DMS 273 treated with DMSO at 0.1 percent for 48 hours (cell line): ENCODE measurements at places on chromosomes 11 and 22.

DNA sequence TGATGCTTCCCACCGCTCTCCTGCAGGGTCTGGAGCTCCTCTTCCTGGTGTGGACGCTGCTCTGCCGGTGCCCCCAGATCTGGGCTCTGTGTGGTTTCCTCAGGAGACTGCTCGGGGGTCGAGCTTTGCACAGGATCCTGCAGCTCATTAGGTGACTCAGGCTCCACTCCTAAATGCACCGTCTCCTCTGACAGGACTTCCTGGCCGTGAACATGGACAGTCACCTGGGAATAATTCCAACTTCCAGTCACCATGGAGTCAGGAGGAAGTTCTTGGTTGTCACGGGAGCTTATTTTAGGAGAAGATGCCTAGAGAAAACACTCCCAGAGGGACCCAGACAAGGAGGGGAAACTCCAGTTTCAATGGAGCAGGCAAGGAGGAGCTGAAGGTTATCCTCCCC is 11.9 kb downstream of the ZNF202 start:
- no peak for DNase-seq

DNA sequence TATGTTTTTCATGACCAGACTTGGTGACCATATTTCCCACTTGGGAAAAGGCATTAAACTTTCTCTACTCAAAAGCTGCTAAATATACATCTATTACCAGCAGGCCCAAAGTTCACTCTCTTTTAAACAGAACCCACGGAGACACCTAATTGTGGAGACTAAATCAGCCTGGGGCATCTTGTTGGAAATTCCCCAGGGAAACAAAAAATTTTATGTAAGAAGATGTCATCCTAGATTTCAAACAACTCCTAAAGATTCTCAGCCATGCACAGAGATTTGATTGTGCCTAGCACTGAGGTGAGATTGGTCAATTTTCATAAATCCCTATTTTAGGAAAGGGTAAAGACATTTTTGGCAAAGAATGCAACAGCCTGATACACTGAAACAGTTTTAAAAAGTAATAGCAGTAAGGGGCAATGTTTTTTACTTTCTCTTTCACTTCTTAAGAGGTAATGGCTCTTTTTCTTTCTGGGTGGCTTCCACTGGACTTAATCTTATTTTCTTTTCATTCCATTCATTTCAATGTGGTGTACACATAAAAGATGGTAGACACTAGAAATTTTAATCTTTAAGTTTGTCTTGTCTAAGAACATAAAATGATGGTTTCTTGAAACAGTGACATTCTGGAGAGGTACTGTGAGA is 9.6 kb downstream of the OR52N2 start:
- DNase-seq: no peak

DNA sequence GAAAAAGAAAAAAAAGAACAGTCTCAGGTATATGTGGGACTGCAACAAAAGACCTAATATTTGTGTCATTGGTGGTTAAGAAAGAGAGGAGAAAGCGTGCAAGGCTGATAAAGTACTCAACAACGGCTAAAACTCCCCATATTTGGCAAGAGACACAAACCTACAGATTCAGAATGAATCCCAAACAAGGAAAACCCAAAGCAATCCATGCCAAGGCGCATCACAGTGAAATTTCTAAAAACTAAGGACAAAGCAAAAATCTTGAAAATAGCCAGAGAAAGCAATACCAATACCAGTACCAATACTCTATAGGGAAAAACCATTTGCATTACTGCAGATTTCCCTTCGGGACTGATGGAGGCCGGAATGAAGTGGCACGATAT is 32.4 kb upstream of the SEPTIN5 start:
- no peak for DNase-seq

GRCh38 chr11:9609841-9610240 is 36.4 kb downstream of the WEE1 start:
- no peak for DNase-seq

DNA sequence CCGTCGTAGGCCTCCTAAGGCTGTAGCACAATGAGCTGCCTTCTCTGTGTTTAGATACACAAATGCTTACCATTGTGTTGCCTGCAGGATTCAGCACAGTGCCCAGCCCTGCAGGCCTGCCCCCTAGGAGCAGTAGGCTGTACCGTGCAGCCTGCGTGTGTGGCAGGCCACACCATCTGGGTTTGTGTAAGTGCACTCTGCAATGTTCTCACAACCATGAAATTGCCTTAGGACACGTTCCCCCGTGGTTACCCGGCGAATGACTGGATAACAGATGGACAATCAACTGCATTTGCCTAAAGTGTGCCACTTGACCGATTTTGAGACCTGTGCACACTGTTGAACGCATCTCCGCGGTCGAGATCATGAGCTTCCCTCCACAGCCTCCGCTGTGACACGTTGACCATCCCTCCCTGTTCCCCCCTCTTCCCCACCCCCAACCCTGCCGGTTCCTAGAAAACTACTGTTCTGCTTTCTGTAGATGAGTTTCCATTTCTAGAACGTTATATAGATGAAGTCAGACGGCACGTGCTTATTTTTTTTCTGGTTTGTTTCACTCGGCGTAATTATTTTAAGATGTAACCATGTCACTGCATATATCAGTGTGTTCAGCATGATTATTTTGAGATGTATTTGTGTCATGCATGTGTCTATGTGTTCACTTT is 22.2 kb upstream of the CTSD start:
- no peak for DNase-seq

- no peak for DNase-seq
Observed at GRCh38 chr22:37545703-37546436, 14.4 kb upstream of the CDC42EP1 start.

GRCh38 chr22:48414651-48415050 is 1413.0 kb downstream of the BRD1 start:
- no peak for DNase-seq

DNA sequence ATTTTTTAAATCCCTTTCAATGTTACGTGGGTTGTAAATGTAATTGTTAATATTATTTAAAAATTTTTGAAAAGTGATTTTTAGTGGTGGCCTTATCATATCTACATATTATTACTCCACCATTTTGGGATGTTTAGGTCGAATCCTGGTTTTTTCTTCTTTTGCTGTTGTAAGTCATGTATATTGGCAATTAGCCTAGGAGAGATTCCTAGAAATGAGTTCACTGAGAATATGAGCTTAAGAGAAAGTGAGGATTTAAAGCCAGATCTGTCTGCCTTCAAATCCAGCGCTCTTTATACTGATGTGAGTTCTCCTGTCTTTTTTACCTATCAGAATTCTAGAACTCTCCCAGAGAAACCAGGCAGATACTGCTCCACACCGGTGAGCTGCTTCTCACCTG is 56.1 kb downstream of the PTPRJ start:
- DNase-seq: no peak

- DNase-seq: no peak
Observed at GRCh38 chr11:107385361-107385981, 72.2 kb downstream of the CWF19L2 start.

GRCh38 chr22:46068593-46069491 is 81.5 kb upstream of the PPARA start:
- DNase-seq: no peak

DNA sequence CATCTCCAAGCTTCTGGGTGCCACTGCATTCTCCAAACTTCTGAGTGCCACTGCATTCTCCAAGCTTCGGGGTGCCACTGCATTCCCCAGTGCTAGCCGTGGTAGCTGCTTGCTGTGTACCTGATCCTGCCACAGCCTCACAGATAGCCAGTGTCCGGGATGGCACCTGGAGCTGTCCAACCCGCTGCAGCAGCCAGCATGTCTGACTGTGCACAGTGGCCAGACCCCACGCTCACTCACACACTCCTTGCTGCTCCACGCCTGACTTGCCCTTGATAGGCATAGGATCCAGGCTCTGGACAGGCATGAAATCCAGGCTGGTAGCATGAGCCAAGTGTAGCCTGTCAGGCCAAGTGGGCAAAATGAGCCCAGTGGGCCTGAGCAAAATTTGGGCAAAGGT is 465.0 kb downstream of the GUCY1A2 start:
- no peak for DNase-seq

DNA sequence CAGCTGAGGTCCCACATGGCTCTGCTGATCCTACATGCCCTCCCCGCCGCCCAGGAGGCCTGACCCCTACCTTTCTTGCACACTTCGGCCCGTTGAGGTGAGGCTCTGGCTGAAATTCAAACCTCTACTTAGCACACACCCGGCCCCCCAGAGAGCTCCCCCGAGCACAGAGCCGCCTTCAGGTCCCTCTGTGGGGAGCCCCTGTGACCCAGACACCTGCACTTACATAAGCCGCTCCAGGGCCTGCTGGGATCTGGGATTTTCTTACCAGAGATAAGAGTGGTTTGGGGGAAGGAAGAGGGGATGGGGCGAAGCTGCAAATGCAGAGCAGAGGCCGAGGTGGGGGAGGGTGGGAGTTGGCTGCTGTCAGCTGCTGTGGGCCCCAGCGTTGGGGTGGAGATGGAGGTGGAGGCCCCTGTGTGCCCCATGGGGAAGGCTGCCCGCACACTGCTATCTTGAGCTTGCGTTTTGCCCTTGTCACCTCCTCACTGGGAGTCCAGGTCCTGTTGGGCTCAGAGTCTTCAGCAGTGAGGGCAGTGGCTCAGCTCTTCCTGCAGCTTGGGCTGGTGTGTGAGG is 30.6 kb downstream of the CAPN1 start:
- no peak for DNase-seq

DNA sequence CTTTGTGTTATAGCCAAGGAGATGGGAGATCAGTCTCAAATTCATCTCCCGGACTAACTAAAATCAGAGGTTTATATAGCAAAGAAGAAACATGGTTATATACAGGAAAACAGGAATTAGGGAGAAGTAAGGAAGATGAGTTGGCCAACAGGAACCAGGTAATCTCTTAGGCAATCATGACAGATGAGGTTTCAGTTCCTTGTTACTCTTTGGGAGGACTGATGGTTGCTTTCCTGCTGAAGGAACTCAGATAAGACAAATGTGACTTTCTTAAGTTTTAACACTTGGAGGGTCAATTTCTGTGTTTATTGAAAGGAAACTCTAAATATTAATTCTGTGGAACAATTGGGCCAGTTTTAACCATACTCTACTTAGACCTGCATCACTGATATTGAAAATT is 1072.0 kb upstream of the CNTN5 start:
- DNase-seq: no peak

- DNase-seq: no peak
Observed at GRCh38 chr11:47403571-47403970, 4.8 kb upstream of the SLC39A13 start.
